ENCODE measurements at places on chromosomes 5 and 9.

DNA sequence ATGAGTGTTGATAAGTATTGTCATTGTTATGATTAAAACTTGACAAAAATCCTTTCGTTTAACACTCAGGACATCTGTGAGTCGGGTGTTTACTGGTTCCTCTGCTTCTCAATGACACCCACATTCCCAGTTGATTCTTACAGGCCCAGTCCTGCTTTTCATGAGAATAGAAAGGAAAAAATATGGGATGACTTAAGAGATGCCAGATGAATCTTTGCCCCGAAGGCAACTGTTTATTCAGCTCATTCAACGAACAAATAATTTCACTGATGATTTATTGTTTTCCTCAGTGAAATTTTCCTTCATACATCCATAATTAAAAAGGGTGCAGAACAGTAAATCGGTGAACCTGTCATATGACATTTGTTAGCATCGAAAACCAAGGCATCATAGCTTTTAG is 452.4 kb upstream of the WWC1 start:
- DNase-seq: no peak

DNA sequence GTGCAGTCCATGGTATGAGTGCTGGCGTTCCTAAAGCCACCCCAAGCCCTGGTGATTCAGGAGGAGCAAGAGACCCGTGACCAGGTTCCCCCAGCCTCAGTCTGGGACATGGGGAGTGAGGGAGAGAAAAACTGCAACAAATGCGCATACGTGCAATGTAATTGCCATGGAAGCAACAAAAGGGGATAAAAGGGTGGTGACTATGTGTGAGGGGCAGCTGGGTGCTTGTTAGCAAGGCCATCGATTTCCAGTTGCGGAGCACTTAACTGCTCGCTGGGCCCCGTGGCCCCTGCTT is 709 bp upstream of the SH3PXD2B start:
- no peak for DNase-seq

GRCh38 chr5:127308945-127309344 is 18.3 kb downstream of the MEGF10 start:
- no peak for DNase-seq

- DNase-seq: no peak
These were observed 49.9 kb downstream of the PDE4D start for GRCh38 chr5:59843511-59844213.

GRCh38 chr9:75953218-75953617 is 62.7 kb downstream of the PCSK5 start:
- DNase-seq: no peak

- DNase-seq: no peak
These were observed 41.0 kb upstream of the DMRT3 start for GRCh38 chr9:935348-935965.

GRCh38 chr9:117414906-117415331 is at the start of gene ASTN2:
TSS of gene ASTN2 (minus strand) at chr9:117415057. CDS start at chr9:117414938, 119 bp downstream.
- DNase-seq: no peak

DNA sequence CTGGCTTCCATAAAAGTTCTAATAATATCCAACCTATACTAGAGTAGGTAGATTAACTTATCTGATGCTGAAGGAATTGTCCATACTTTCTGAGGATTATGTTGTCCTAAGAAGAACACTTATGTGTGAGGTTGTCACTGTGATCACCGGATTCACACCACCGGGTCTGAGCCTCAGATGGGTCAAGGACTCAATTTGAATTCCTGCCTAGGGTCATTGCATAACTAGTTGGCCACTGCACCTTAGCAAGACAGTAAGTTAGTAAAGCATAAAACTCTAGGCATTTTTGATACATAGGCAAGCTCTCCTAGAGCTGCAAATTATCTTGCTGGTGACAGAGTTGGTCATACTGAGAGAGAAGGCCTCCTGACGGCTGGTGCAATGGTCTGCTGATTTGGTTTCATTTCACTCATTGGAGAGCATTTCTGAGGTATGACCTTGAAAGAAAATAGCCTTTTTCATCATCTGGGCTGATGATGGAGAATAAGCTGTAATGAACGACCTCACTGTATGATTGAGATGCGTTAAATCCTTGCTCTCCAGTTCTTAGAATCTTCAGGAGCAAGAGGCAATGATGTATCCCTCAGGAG is 72.0 kb upstream of the CKMT2 start:
- DNase-seq: no peak

DNA sequence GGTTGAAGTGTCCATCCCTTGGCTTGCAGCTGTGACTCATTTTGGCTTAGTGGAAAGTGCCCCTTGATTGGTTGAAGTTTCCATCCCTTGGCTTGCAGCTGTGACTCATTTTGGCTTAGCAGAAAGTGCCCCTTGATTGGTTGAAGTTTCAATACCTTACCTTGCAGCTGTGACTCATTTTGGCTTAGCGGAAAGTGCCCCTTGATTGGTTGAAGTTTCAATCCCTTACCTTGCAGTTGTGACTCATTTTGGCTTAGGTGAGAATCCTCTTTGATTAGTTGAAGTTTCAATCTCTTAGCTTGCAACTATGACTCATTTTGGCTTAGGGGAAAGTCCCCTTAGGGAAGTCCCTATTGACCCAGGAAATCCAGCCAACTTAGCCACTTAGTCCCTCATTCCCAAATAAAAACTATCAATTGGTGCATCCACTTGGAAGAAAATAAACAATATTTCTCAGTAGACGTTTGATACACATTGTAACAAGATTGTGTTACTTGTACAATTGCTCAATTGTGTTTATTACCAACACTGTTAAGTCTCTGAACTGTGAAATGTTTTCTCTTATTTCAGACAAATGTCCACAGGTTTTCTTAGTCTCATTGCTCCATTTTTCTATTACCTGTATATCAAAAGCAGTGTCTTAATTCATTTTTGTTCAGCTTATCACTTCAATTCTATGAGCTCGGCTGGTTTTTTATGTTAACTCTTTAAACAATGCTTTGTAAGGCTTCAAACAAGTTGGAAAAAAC is 2308.8 kb upstream of the ACO1 start:
- no peak for DNase-seq

- no peak for DNase-seq
These were observed 43.9 kb downstream of the PDZD2 start for GRCh38 chr5:31682851-31683250.

GRCh38 chr9:78121488-78121887 is 89.9 kb upstream of the GNAQ start:
- no peak for DNase-seq

- DNase-seq: no peak
These were observed 127.6 kb downstream of the DROSHA start for GRCh38 chr5:31404325-31404724.

DNA sequence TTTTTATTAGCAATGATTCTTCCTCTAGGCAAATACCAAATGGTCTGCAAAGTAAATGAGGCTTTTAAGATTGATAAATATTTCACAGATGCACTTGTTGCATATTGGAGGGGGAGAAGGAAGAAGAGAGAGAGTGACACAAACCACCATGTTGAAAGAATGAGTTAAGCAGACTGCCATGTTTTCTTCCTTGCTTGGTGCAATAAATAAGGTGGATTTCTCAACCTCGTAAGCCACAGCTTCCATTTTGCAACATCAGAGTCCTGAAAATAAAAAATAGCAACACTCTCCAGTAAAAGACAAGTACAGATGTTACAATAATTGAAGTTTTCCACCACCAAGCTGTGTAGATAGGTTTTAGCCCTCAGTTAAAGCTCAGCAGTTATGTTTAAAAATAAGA is 202.9 kb downstream of the SGCD start:
- DNase-seq: no peak

DNA sequence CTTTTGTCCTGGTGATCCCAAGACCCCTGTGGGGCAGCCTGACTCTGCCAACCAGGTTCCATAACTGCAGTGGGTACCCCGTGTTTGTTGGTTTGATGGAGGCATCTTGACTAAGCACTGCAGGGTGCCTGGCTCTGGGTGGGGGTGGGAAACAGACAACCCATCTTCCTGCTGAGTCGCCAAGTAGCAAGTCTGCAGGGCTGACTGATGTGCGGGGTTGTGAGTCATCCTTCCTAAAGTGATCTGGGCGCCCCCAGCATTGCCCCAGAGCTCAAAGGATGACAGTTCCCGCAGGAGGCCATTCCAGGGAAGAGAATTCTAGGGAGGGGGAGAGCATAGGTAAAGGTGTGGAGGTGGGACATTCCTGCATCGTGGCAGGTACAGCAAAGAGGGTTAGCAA is 23.5 kb downstream of the DAB2IP start:
- no peak for DNase-seq

GRCh38 chr5:93092349-93093105 is 488.5 kb downstream of the NR2F1-AS1 start:
- DNase-seq: no peak

DNA sequence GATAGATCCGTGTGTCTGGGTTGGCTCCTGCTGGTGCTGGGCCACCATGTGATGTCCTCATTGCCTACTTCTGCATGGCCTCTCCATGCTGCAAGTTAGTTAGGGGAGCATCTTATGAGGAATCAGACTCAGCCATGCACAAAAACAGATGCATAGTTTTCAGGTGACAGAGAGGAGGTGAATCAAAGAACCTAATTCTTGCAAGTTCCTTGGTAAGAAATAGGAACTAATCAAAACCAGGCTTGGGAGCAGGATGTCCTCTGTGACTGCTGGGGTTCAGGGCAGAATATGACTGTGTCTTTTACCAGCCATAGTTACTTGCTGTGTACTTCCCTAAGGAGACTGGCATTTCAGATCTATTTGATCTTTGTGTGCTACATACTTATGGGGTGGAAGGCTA is 61.6 kb downstream of the C9orf152 start:
- DNase-seq: no peak

GRCh38 chr9:4563105-4563504 is 72.8 kb downstream of the SLC1A1 start:
- DNase-seq: no peak

DNA sequence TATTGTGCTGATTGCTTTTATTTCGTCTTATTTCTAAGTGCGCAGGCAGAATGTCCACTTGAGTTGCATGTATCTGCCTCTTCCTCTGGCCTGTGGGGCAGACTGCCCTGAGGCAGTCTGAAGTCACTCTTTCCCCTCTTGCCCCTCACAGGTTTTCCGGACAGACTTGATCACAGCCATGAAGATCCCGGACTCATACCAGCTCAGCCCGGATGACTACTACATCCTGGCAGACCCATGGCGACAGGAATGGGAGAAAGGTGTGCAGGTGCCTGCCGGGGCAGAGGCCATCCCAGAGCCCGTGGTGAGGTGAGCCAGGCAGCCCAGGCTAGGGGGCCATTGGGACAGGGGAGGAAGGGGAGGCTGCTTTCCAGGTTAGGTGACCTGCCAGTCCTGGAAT is 26.4 kb downstream of the JADE2 start:
- no peak for DNase-seq

DNA sequence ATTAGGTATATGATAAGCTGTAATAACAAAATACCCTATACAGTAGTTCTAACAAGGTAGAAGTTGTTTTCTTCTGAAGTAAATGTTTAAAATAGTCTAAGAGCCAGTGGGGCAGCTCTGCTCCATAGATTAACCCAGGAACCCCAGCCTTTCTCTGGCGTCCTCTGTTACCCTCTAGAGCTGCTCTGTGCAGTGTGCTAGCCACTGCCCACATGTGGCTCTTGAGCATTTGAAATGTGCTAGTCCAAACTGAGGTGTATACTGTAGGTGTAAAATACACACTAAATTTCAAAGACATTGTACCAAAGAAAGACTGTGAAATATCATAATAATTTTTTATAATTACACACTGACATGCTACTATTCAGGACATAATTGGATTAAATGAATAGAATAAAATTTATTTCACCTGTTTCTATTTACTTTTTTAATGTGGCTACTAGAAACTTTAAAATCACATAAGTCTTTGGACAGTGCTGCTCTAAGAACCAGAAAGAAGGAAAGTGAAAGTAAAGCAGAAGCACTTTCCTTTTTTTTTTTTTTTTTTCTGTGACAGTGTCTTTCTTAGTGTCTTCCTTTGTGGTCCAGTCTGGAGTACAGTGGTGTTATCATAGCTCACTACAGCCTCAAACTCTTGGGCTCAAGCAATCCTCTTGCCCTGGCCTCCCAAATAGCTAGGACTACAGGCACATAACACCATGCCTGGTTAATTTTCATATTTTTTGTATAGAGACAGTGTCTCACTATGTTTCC is 39.3 kb downstream of the RAI14 start:
- DNase-seq: no peak

DNA sequence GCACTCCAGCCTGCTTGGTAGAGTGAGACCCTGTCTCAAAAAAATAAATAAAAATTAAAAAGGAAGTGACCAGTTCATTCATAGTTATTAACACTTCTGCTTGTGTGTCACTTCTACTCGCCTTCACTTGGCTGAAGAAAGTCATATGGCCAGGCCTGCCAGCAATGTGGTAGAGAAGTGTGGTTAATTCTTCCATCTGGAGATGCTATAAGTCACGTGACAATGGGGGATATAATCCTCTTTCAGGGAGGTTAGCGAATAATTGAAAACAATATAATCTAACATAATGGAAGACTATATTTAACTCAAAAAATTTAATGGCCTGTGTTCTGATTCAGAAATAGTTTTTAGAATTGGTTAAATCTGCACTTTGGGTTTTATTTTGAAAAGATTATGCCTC is 305.6 kb downstream of the DOCK8 start:
- no peak for DNase-seq

GRCh38 chr5:5331848-5332247 is 90.6 kb upstream of the ICE1 start:
- DNase-seq: no peak

DNA sequence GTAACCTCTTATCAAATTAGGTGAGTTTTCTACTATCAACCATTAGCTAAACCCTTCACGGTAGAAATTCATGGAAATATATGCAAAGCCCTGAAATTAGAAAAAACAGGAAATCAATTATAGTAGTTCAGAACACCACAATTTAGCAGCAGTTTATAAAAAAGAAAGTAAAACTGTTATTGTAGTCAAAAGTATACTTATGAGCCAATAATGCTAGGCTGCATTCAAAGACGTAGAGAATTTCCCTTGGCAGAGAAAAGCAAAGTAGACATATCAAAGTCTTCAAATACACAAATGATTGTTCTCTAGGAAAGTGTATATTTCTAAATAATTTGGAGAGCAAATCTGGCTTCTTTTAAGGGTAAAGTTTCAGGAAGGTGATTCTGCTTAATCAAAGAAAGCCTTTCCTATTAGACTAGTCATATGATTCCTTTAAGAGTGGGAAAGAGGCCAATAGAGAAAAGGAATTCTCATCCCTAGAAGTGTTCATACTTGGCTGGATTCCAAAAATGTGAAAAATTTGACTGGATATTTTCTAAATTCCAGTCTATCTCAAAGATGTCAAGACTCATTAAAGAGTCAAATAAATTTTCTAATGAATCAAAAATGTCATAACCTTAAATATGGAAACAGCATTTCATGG is 185.5 kb downstream of the SMC2 start:
- DNase-seq: no peak

Data from stimulated activated CD8-positive, alpha-beta memory T cell treated with anti-CD3 and anti-CD28 coated beads, Interleukin-7, amount 100 ng/mL, for 1 hour (primary cell).